GM12892 (cell line): ENCODE measurements at places on chromosomes 2 and 18.

GRCh38 chr2:111705711-111706336 lies 178.2 kb downstream of the ANAPC1 start:
- peak; percentile 40 for DNase-seq

DNA sequence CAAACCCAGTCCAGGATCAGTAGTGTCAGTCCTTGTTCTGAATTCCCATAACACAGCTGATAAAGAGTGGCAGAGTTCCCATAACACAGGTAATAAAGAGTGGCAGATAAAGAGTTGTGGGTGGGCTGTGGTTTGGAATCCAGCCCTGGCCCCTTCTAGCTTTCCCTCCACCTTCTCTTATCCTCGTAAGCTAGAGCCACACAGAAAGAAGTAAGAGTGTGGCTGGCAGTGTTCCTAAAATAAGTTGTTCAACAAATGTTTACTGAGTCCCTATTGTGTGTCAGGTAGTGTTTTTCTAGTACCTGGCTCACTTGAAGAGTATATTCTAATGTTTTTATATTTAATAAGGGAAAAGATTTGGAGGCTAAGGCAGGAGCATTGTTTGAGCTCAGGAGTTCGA lies 65.0 kb upstream of the BCL2L11 start:
- no peak for DNase-seq

GRCh38 chr2:178237488-178238153 lies 43.3 kb downstream of the OSBPL6 start:
- no peak for DNase-seq

DNA sequence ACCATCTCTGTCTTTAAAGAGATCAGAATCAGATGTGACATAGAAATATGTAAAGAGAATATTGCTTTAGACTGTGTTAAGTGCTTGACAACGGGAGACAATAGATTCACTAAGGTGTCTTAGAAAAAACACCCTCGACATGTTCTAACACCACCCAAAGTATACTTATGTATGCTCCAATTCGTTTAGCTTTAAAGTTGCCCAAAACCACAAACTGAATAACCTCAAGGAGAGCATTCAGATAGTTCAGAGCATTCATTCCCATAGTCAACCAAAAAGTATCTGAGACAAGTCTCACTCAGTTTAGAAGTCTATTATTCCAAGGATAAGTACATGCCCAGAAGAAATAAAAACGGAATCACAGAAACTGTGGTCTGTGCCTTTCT lies 96.4 kb downstream of the KYNU start:
- no peak for DNase-seq

- no peak for DNase-seq
Observed at GRCh38 chr2:65662654-65663432, 230.4 kb upstream of the SPRED2 start.

GRCh38 chr18:58005011-58005410 lies 39.0 kb upstream of the NEDD4L start:
- DNase-seq: no peak
